Fibroblast of mammary gland (primary cell): ENCODE measurements at places on chromosomes 7 and 10.
A peak's percentile ranks its signal among the peaks of the same experiment; 100 is the strongest.

GRCh38 chr10:51344371-51344770 is 270.1 kb downstream of the PRKG1 start:
- DNase-seq: peak; percentile 25

- no peak for DNase-seq
Measured at GRCh38 chr10:86203162-86203905, 163.3 kb downstream of the GRID1 start.

- peak; percentile 60 for DNase-seq
Measured at GRCh38 chr7:66883716-66884115, 37.3 kb upstream of the TMEM248 start.

- peak; percentile 77 for DNase-seq
Measured at GRCh38 chr7:88040694-88041093, 106.6 kb downstream of the ADAM22 start.

DNA sequence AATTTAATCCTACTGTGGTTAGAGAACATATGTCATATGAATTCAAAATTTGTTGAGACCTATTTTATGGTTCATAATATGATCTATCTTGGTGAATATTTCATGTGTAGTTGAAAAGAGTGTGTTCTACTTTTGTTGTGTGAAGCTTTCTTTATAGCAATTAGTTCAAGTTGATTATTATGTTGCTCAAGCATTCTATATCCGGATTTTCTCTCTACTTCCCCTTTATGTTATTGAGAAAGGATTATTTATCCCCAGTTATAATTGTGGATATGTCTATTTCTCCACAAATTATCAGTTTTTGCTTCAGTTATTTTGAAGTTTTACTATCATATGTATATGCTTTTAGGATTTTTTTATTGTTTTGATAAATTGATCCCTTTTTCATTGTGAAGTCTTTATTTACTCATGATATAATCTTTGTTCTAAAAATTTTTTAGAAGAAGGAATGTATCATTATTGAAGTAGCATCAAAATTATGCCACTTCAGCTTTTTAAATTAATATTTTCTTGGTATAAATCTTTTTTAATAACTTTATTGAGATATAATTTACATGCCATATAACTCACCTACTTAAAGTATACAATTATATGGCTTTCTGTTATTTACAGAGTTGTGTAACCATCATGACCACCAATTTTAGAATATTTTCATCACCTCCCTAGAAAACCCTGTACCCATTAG is 12.0 kb upstream of the MEST start:
- no peak for DNase-seq
